ENCODE measurements at places on chromosomes 4 and X. TPM values are rescaled to one million over a fixed set of nuclear protein-coding genes. Genes with fewer than 3 reads are reported as not detected.
A peak's percentile ranks its signal among the peaks of the same experiment; 100 is the strongest.

DNA sequence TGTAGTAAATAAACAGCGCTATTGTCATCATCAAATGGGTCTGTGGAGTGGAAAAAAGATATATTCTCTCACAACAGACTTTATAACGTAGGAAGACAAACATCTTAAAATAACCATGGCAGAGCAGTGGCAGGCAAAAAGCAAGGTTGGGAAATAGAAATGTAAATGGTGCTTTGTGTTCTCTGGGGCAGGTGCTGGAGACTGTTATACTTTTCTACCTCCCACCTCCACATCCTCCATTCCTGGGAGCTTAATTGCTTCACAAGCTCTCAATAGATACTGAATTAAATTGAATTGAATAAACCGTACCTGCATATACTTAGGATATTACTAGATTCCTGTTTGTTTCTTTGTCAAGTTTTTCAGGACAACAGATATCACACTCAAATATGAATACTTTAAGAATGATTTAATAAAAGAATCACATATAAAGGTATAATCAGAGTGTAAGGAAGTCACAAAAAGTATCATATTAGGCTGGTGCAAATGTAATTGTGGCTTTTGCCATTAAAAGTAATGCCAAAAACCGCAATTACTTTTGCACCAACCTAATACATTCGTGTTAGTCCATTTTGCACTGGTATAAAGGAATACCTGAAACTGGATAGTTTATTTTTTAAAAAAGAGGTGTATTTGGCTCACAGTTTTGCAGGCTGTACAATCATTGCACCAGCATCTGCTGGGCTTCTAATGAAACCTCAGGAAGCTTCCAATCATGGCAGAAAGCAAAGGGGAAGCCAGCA, 367.3 kb downstream of the GRIA2 start:
- no peaks in the 10 kb centered on the region for H3K4me1 ChIP-seq
- no peak overlapping the region for H3K4me3 ChIP-seq
- no peaks in the 10 kb centered on the region for H3K36me3 ChIP-seq
- no peak overlapping the region for H3K27ac ChIP-seq
- DNase-seq: no peak

DNA sequence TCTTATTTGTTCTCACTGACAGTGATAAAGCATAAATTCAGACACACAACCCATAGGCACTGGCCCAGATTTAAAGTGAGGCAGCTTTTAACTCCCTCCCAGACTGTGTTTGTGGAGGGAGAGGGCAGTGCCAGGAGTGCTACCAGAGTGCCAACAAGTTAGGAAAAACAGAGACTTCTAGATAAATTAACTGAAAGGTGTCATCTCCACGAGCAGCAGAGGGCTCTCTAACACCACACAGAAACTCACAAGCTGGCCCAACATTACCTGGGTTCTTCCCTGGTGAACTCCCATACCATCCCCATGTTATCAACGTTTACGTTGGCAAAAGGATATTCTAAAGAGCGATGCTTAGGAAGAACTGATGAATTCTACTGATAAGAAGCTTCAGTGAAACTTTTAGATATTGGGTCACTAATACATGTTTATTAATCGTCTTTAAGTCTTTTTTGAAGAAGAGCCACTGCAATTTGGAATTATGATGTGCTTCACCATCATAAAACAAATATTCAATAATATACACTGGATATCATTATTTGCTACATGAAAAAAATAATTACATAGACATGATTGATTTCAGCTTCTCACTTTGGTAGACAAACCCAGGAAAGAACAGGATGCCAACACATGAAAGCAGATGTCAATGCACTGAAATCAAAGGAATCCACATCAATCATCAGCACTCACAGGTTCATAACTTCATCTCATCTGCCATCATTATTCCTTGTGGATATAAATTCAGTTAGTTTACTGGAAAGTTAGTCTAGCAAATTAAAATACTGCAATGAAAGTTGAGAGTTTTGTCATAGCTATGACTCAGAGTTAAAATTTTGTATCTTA, 121.2 kb upstream of the NAP1L5 start:
- peak overlapping the region; percentile 23 for H3K4me3 ChIP-seq
- H3K36me3 ChIP-seq: peaks cover 6% of the 10 kb centered on the region
- peaks cover 46% of the 10 kb centered on the region for H3K4me1 ChIP-seq
- DNase-seq: peak; percentile 56

GRCh38 chr4:65566473-65566872, 103.8 kb downstream of the EPHA5 start:
- H3K27me3 ChIP-seq: no peaks in the 10 kb centered on the region
- no peak overlapping the region for H3K4me3 ChIP-seq

GRCh38 chrX:96447161-96447560, 237.5 kb upstream of the DIAPH2 start:
- H3K27ac ChIP-seq: no peak overlapping the region
- H3K4me1 ChIP-seq: no peaks in the 10 kb centered on the region
- DNase-seq: no peak
- H3K27me3 ChIP-seq: peaks cover 3% of the 10 kb centered on the region

GRCh38 chr4:95506264-95506663, 42.5 kb downstream of the UNC5C start:
- no peak for DNase-seq
- H3K36me3 ChIP-seq: no peaks in the 10 kb centered on the region
- H3K27me3 ChIP-seq: peaks cover 4% of the 10 kb centered on the region

DNA sequence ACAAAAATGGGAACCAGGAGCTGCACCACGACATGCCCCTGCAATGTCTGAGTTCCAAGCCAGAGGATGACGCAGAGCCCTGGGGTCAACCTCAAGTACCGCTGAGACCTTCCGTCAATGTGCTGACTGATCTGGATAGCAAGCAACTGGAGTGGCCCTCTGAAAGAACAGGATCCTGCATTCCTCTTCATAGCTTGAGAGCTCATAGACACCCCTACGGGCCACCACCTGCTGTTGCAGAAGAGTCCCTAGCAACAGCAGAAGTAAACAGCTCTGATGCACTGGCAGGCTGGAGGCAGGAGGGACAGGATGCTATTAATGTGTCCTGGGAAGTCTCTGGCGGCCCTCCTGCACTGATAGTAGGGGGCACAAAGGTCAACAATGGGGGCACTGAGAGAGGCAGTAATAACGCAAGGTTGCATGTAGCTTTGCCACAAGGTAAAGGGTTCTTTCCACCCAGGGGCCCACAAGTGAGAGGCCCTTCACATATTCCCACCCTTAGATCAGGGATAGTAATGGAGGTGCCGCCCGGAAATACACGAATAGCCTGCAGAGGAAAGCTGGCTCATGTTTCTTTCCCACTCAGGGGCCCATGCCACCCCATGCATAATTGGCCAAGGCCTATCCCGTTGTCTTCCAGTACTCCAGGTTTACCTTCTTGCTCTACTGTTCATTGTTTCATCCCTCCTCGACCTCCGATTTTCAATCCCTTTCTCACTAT, 1.3 kb downstream of the PRR32 start:
- H3K36me3 ChIP-seq: no peaks in the 10 kb centered on the region
- H3K4me1 ChIP-seq: no peaks in the 10 kb centered on the region
- H3K27ac ChIP-seq: no peak overlapping the region
- H3K27me3 ChIP-seq: no peaks in the 10 kb centered on the region
- H3K4me3 ChIP-seq: no peak overlapping the region

DNA sequence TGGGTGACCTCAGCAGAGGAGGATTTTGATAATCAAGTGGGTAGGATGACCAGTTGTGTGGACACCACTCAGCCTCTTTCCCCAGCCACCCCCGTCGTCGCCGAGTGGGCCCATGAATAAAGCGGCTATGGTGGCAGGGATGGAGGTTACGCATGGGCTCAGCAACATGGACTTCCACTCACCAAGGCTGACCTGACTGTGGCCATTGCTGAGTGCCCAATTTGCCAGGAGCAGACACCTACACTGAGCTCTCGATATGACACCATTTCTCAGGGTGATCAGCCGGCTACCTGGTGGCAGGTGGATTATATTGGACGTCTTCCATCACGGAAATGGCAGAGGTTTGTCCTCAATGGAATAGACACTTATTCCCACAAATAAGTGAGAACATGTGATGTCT, 361.3 kb downstream of the KLHL4 start:
- H3K4me3 ChIP-seq: no peak overlapping the region
- no peaks in the 10 kb centered on the region for H3K4me1 ChIP-seq
- H3K36me3 ChIP-seq: no peaks in the 10 kb centered on the region
- H3K27me3 ChIP-seq: no peaks in the 10 kb centered on the region
- DNase-seq: no peak
- H3K27ac ChIP-seq: no peak overlapping the region

DNA sequence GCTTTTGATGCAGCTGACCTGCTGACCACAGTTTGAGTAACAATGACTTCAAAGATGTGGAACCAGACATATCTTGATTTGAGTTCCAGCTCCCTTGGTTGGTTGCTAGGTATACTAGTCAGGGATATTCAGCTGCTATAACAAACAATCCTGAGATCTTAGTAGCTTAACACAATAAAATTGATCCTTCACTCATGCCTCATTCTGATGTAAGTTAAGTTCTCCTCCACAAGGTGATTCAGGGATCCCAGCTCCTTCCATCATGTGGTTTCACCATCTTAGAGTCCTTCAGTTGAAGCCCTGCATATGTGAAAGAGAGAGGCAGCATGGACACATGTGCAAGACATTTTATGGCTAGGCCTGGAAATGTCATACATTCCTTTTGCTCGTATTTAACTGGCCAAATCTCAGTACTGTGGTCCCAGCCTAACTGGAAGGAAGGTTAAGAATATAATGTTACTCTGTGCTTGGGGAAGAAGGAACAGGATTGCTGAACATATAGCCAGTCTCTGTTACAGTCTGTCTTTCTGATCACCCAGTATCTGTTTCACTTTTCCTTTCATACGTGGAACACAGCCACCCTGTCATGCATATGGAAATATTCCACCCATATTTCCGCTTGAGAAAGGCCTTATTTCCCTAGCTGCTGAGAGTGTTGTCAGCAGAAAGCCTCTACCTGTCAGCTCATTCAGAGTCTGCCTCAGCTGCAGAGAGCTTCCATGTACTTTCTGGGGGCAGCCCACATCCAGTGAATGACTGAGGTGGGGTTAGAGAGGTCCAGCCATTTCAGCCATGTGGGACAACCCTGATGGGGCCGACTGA, 7.1 kb downstream of the SMIM9 start:
- H3K4me1 ChIP-seq: peaks cover 28% of the 10 kb centered on the region
- H3K4me3 ChIP-seq: no peak overlapping the region
- peak; percentile 8 for DNase-seq
- H3K27ac ChIP-seq: peak overlapping the region; percentile 81
- no peaks in the 10 kb centered on the region for H3K36me3 ChIP-seq

GRCh38 chrX:129686422-129686948, 31.7 kb upstream of the APLN start:
- no peaks in the 10 kb centered on the region for H3K36me3 ChIP-seq
- H3K27me3 ChIP-seq: no peaks in the 10 kb centered on the region
- no peak overlapping the region for H3K4me3 ChIP-seq
- no peaks in the 10 kb centered on the region for H3K4me1 ChIP-seq

Gene SH3BGRL
- total RNA-seq: 79.8 TPM

Gene PCDH11X
- not detected for total RNA-seq

Gene PCDH19
- not detected for total RNA-seq

Gene MYL5
- 19.0 TPM for total RNA-seq

Gene RHOH
- 134 TPM for total RNA-seq

Gene SSX2
- total RNA-seq: not detected

Gene GC
- total RNA-seq: not detected

Gene GALNTL6
- not detected for total RNA-seq

Gene CPE
- total RNA-seq: not detected

Gene MAP3K15
- 0.23 TPM for total RNA-seq

Gene FRMPD3
- not detected for total RNA-seq

Gene SCRG1
- not detected for total RNA-seq

Gene STATH
- not detected for total RNA-seq

Gene CCSER1
- total RNA-seq: 0.15 TPM
